Stimulated activated CD8-positive, alpha-beta memory T cell treated with anti-CD3 and anti-CD28 coated beads, Interleukin-4, amount 100 ng/mL, for 4 hours (primary cell): ENCODE measurements at places on chromosomes 5 and 9.

DNA sequence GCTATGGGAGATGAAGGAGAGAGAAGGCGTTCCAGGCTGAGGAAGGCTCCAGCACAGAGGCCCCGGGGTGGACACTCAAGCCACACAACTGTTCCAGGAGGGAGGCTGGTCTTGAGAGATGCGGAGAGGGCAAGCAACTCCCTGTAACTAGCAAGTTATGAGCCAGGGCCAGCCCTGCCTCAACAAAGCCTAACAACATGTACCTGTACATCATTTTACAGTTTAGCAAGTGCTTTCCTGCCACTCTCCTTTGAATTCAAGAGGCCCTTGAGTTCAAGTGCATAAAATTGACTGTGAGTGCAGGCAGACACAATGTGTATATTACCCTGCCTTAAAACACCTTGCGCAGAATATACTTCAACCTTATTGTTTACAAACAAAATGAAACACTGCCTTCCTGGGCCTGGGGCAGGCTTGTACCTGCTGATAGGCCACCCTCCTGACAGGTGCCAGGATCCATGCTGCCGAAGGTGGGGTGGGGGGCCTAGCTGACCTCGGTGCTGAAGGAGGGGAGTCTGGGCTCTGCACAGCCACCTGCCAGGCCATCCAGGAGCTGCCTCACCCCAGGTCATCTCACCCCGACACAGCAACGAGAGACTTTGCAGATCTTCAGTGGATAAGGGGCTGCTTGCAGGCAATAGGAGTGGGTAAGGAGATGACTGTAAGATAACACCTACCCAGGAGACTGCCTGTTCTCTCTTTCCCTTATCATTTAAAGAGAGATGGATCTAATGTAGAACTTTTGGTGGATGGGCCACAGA lies 80.0 kb downstream of the PPARGC1B start:
- no peak for DNase-seq

DNA sequence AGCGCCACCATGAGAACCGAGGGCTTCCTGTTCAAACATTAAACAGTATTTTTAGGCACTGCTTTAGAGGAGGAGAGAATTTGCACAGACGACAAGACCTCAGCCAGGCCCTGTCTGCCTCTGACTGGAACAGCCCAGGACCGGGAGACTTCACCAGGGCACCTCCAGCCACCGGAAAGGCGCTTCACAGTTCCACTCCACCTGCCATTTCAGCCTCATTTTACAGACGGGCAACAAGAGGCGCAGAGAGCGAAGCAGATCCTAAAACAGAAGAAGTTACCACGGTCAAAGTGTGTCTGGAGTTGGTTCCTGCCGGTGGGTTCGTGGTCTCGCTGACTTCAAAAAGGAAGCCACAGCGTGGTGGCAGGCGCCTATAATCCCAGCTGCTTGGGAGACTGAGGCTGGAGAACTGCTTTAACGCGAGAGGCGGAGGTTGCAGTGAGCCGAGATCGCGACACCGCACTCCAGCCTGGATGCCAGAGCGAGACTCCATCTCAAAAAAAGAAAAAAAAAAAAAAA lies 28.4 kb downstream of the COL23A1 start:
- DNase-seq = no peak

DNA sequence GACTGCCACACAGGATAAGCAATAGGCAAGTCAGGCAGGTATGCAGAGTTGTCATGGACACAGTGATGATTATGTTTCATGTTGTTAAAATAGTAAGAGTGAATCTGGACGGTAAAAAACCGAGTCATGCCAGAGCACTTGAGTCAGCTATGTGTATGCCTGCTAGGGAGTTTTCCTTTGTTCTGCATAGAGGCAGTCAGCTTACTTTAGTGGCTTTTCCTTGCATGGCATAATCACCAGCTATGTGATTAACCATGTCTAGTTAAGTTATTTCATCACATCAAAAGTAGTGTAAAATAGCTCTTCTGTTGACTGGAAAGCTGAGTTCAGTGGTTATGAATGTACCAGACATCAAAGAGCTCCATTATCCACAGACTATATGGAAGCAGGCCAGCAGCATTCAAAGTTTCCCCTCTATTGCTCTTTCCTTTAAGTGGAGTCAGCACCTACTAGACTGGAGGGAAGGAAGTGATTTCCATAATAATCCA lies 989.8 kb downstream of the TLE1 start:
- DNase-seq = no peak

- no peak for DNase-seq
These were observed 64.3 kb upstream of the TNC start for GRCh38 chr9:115182264-115182663.
